GM12865 (cell line): ENCODE measurements at places on chromosomes 5 and 9.

GRCh38 chr5:90488791-90489190, 14.1 kb downstream of the POLR3G start:
- DNase-seq: no peak

- no peak for DNase-seq
Measured at GRCh38 chr5:36836831-36837230, 39.7 kb upstream of the NIPBL start.

DNA sequence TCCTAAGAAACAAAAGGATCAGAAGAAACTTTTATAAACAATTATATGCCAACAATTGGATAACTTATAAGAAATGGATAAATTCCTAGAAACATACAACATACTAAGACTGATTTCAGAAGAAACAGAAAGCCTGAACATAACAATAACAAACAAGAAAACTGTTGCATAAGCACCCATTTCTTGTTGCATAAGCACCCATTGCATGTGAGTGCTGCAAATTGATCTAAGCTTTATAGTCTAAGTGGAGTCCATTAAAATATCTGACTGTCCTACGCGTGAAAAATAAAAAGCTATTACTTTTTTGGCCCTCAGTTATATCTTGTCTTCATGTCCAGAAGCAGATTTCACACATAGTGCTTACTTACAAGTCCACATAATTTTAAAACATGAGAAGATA, 19.3 kb downstream of the TYRP1 start:
- DNase-seq: no peak

DNA sequence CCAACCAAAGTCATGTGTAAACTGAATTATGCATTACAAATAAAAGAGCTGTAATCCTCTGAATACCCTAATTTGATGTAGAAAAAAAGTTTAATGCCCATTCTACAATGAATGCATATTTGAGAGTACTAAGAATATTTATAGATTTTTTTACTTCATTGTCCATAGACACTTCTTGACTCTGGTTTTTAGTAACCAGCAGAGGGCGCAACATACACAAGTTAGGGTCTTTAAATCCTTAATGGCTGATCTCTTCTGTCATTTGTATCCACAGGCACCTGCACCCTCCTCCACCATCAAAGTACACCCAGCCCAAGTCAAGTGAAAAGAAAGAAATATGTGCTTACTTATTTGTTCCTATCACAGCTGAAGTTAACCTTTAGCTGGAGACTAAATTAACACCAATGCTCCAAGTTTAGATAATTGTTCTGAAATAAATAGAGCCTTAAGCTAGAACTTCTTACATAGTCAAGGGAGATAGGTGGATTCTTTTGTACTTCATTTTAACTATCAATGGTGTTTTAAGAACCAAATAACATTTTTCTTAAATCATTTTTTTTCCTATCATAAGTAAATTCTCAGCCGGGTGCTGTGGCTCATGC, 524.2 kb upstream of the DAB2 start:
- DNase-seq: peak; percentile 73

GRCh38 chr9:113516840-113517577, 53.5 kb downstream of the RGS3 start:
- peak; percentile 97 for DNase-seq

DNA sequence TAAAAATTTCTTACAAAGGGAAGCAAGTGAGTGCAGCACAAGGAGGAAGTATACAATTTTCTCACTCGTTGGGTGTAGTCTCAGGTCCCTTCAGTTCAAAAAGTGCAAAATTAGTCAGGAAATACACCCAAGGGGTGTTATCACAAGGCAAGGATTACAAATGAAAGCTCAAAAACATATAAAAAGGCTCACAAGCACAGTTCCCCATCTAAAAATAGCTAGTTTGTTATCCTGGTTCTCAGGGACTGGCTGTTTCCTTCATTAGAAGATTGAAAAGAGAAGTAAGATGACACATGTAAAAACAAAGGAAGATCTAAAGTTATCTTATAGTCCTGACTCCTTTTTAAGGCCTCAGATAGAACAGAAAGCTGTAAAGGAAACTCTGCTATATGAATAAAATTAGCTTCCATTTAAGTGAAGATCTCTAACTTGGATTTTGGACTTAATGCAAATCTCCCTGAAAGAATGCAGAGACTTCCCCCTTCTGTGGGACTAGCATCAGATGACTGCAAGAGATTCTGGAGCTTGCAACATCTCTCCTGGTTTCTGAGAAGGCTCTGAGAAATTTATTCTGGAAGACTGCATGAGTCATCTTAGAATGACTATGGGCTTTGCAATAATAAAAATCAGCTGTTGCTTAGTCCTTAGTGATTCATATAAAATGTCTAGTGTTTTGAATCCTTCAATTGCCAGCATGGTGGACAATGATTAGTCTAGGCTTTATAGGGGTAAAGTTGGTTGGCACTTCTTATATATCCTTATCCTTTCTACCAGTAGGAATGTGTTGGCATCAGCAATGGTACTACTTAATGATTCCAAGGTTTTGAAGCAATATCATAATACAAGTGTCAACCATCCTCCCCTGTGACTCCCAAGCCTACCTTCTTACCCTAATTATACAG, 25.4 kb downstream of the DAB2 start:
- DNase-seq: no peak

GRCh38 chr5:31362529-31362900, 169.0 kb downstream of the CDH6 start:
- DNase-seq: no peak
